ENCODE measurements at places on chromosomes 1 and 21.

GRCh38 chr1:244497805-244498204 lies 36.7 kb downstream of the CATSPERE start:
- DNase-seq, result no peak

DNA sequence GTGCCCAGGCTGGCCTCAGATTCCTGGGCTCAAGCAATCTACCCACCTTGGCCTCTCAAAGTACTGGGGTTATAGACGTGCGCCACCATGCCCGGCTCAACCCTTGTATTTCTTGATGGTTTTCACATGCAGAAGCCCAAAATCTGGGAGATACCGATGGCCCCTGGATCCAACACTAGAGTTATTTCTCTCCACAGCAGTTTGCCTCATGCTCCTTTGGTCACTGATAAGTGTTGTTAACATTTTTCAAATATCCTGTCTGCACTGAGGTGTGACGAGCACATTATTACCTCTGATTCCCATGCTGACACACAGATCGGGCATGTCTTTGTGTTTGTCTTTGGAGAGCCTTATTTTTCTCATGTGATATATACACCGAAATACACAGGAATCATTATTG lies 107.0 kb downstream of the KIF26B start:
- DNase-seq, result no peak

GRCh38 chr21:35984654-35985361 lies 75.5 kb downstream of the SETD4 start:
- no peak for DNase-seq

- DNase-seq, result no peak
Measured at GRCh38 chr1:222555992-222556615, 8.2 kb upstream of the HHIPL2 start.

- DNase-seq, result peak; percentile 4
Measured at GRCh38 chr1:77282187-77282865, 507 bp downstream of the AK5 start.

DNA sequence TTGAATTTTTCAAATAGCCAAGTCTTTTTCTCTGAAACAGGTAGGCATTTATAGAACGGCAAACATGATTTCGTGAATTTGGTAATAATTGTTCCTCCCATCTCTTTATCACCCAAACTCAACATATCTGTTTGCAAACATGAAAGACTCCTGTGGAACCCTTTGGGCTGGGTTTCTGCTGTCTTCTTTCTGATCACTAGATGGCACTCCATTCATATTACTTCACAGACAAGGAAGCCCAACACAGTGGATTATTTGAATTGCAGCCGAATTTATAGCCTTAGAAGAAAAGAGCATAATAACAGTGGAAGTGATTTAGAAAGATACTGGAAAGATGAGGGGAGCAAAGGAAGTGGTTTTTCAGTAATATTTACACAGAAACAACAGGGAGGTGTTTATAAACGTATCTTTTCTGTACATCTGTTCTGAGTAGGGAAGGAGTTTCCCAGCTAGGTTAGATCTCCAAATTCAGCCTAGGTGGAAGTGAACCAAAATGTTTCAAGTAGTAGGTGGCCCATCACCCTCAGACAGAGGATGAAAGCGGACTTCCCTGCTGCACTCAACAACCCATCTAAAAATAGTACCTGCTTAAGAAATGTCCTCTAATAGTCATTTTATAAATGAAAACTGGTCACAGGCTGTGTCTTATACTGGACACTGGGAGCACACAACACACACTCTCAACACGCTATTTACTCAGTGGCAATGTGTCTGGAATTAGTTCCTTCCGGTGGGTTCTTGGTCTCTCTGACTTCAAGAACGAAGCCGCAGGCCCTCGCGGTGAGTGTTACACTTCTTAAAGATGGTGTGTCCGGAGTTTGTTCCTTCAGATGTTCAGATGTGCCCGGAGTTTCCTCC lies 67.6 kb downstream of the MAP3K21 start:
- DNase-seq, result no peak

DNA sequence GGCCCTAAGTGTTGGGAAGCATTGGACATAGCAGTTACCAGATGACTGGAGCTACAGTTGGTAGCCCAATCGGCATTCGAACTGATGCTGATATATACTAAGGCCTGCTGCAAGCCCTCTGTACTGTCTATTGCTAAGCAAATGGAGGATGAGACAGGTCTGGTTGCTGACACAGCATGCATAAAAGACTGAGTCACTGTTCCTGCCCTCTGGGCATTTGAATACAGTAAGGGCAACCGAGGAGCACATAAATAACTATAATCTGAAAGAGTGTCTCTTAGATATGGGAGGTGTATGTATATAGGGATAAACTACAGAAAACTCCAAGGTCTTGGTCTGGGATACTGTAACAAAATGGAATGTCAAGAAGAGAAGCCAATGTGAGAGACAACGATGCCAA lies 16.8 kb upstream of the MARK1 start:
- no peak for DNase-seq

DNA sequence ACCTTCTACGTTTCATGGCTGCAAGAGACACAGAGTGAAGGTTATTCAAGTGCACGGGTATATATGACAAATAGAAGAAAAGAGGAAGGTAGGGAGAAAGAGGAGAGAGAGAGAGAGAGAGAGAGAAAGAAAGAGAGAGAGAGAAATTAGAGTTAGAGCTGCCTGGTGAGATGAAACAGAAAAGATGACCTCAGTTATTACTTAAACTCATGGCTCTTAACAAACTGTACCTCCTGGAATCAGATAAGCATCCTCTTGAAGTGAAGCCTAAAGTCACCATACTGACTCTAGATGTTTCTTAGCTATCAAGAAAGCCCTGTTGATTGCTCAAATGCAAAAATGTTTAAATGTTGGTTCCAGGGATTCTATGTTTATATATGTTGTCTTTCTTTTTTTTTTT lies 597.7 kb upstream of the ZP4 start:
- no peak for DNase-seq

- no peak for DNase-seq
Measured at GRCh38 chr1:44418022-44418673, 13.1 kb downstream of the RNF220 start.

DNA sequence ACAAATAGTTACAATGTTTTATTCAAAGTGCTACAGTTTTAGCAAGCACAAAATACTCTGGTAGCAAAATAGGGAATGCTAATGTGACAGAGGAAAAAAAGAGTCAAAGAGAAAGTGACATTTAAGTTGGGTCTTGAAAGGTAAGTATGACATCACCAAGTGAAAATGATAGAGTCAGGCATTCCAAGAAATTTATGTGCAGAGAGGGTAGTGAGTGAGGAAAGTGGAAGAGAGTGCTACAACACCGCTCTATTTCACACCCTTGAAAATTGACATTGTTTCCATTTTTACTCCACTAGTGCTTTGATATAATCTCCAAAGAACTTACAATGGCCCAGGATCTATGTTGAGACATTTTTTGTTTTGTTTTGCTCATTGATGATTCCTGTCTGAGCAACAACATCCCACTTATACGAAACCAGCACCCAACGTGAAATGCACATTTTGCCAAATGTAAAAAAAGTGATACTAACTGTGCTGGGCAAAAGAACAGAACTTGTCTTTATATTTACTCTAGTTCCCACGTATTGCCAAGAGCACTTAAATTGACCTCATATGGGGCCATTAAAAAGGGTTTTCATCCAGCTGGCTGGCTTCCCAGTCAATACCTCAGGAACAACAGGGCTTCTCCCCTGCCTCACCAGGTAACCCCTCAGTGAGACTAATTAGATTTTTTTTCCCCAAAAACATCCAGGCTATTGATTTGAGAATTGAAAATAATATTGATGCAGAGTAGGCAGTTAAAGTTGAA lies 206.3 kb upstream of the NR5A2 start:
- DNase-seq, result no peak

DNA sequence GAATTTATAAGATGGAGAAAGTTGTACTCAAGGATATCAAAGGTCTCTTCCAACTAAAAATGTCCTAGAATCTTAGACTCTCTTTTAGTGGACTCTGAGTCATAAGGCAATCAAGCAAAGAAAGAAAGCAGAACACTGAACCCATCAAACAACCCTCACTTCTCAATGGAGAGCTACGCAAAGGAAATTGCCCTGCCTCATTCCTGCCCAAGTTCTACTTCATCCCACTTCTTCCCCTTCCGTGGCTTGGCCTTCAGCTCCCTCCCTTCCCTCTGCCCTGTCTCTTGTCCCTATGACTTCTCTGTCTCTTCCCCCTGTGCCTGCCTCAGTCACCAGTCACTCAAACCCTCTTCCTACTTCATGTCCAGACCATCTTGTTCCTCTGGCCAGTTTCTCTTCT lies 58.5 kb downstream of the RIMS3 start:
- no peak for DNase-seq

DNA sequence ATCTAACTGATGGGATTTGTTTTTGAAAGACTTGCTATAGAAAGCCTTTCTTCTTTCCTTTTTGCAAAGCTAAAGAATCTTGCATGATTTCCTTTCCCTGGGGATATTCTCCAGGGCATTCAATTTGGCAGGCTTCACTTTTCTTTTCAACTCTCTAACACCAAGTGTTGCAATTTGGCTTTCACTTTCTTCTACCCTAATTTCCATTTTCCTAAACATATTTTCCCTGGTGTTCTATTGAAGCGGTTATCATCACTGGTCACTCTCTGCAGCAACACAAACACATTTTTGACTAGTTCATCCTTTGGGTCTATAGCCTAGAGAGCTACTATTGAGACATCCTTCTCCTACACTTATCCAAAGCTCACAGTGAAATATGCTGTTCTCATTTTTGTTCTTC lies 424.5 kb downstream of the NEGR1 start:
- no peak for DNase-seq

GRCh38 chr1:243731301-243731891 lies 118.6 kb downstream of the AKT3 start:
- DNase-seq, result no peak

- no peak for DNase-seq
Measured at GRCh38 chr1:28803051-28803450, 8.9 kb upstream of the OPRD1 start.

DNA sequence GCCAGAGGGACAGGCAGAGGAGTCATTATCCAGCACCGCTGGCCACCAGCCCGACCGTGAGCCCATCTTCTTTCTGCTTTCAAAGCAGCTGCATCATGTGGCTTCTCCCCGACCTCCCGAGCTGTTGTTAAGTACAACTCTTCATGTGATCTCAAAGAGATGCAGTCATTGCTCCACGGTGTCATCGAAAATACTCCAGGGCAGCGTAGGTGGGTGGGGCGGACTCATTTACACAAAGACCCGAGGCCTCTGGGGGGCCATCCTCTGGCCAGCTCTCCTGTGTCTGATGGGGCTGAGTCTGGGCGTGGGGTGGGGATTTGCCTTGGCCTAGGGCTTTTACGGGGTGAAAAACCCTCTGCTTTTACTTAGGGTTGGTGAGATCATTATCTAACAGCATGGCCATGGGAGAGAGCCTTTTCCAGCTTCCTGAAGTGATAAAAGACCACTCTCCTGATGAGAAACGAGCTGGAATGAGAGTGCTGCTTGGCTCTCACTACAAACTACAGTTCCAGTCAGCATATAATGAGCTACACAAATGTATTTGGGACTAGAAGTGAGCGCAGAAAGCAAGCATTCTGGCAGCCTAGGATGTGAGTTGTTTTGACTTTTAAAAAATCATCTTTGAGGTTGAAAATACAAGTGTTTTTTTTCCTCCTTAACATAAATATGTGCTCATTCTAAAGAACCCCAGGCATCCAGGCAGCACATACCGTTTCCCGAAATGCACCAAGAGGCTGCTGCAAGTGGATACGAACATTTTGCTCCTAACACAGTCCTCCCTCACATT lies 165.0 kb downstream of the RHOU start:
- no peak for DNase-seq

GRCh38 chr1:169894424-169895145 lies 889 bp upstream of the SCYL3 start:
- DNase-seq, result no peak

DNA sequence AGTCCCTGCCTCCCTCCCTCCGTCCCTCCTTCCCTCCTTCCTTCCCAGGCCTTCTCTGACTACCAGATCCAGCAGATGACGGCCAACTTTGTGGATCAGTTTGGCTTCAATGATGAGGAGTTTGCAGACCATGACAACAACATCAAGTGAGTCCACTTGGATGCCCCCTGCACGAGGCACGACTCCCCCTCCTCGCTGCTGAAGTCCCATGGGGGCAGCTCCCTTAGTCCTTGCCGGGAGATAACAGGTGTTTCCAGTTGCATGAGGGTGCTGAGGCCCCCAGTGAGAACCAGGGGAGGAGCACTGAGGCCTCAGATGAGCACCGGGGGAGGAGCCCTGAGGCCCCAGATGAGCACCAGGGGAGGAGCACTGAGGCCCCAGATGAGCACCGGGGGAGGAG lies 200.0 kb downstream of the LIPI start:
- DNase-seq, result no peak

GRCh38 chr1:204414016-204414415 lies 2.4 kb upstream of the PPP1R15B start:
- no peak for DNase-seq

- no peak for DNase-seq
Measured at GRCh38 chr1:174874331-174875053, 125.3 kb upstream of the CACYBP start.

- no peak for DNase-seq
Measured at GRCh38 chr1:91948501-91949355, 473 bp upstream of the BRDT start.

- no peak for DNase-seq
Measured at GRCh38 chr1:117128323-117129079, 7.0 kb upstream of the TRIM45 start.

DNA sequence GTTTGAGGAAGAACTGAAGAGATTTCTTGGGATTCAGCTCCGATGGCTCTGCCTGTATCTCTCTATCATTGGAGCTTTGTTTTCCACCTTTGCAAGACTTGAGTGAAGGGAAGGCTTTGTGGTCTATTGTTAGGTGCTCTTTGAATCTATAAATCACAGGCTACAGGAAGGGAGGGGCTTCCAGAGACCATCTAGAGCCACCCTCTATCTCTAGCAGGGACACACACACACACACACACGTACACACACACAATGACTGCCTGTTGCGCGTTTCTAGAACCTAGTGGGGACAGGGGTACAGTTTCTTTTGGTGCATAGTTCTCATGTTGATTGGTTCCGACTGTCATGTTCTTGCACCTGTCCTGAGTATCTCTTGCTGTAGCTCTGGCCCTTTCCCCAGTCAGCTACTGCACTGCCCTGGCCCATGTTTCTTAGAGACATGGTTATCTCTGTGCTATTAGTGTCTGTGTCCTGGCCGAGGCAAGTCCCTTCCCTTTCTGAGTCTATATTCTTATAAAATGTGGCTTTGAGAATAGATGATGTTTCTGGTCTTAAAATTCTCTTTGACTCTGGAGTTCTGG lies 60.7 kb downstream of the MAN1C1 start:
- DNase-seq, result no peak
